ENCODE measurements at places on chromosomes 1 and 21. TPM values are rescaled to one million over a fixed set of nuclear protein-coding genes. Genes with fewer than 3 reads are reported as not detected.

The TTC39A gene
- total RNA-seq: 3.5 TPM

- DNase-seq: no peak
Observed at GRCh38 chr1:96313216-96313615, 408.4 kb upstream of the PTBP2 start.

- no peak for DNase-seq
Observed at GRCh38 chr1:216207154-216207553, 216.1 kb downstream of the USH2A start.

- DNase-seq: no peak
Observed at GRCh38 chr1:218865591-218865990, 308.1 kb upstream of the LYPLAL1 start.

The CASQ2 gene
- not detected for total RNA-seq

The FABP3 gene
- total RNA-seq: not detected

The ZNF593OS gene
- total RNA-seq: not detected

The SEMA6C gene
- 1.4 TPM for total RNA-seq

- DNase-seq: no peak
Observed at GRCh38 chr1:176323472-176323871, 116.4 kb upstream of the COP1 start.

DNA sequence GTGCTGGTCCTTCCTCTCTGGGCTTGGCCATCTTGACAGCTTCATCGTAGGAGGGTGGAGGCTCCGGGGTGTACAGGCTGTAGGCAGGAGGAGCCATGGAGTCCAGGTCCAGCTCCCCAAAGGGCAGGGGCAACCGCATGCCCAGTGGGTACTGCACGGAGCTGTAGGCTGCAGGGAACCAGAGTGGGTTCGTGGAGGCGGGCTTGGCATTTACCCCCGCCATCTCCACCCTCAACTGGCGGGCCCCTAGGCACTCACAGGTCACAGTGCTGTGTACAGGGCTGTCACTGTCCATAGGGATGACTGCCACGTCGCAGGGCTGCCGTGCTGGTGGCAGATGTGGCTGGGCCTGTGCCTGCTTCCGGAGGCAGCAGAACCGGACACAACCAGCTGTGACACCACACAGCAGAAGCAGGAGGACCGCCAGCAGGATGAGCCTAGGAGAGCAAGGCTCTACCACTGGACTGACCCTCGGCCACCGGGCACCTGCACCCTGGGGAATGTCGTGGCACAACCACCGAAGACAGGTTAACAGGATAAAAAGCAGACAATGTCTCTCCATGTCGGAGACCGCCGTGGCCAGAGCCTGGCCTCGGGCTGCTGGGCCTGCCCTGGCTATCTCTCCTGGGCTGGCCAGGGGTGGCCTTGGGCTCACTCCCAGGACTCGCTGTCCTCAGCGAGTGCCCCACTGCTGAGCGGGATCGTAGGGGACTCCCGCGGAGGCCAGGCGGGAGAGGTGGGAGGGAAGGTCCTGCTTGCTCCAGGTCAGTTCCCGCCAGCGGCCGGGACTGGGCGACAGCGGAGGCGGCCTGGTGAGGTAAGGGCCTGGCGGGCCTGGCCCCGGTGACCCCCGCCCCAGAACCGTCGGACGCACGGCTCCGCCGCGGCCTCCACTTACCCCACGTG lies 831 bp downstream of the TMEM52 start:
- no peak for DNase-seq

- peak; percentile 51 for DNase-seq
Observed at GRCh38 chr21:45593162-45594022, 50.1 kb upstream of the PCBP3 start.

The FNBP1L gene
- total RNA-seq: 0.21 TPM

- DNase-seq: no peak
Observed at GRCh38 chr1:85850238-85850637, 142.0 kb upstream of the ZNHIT6 start.

Data from GM12878 (cell line).